ENCODE measurements at places on chromosomes 16 and 17.

DNA sequence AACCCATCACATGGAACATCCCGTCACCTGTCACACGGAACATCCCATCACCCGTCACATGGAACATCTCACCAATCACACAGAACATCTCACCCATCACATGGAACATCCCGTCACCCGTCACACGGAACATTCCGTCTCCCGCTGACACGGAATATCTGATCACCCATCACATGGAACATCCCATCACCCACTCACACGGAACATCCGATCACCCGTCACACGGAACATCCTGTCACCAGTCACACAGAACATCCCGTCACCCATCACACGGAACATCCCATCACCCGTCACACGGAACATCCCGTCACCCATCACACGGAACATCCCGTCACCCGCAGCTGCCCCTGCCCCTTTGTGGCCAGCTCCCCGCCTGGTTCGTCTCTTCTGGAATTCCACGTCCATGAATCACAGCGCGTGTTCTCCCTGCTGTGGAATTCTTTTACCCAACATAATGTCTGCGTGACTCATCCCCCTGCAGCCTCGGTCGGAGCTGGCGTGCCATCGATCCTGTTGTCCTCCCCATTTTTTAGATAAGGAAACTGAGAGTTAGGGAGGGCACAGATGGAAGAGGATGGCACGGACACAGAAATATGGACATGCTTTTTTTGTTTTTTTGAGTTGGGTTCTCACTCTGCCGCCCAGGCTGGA, 5.6 kb downstream of the CPNE7 start:
- DNase-seq: no peak

GRCh38 chr17:63505341-63505740, 17.8 kb upstream of the KCNH6 start:
- DNase-seq: no peak

DNA sequence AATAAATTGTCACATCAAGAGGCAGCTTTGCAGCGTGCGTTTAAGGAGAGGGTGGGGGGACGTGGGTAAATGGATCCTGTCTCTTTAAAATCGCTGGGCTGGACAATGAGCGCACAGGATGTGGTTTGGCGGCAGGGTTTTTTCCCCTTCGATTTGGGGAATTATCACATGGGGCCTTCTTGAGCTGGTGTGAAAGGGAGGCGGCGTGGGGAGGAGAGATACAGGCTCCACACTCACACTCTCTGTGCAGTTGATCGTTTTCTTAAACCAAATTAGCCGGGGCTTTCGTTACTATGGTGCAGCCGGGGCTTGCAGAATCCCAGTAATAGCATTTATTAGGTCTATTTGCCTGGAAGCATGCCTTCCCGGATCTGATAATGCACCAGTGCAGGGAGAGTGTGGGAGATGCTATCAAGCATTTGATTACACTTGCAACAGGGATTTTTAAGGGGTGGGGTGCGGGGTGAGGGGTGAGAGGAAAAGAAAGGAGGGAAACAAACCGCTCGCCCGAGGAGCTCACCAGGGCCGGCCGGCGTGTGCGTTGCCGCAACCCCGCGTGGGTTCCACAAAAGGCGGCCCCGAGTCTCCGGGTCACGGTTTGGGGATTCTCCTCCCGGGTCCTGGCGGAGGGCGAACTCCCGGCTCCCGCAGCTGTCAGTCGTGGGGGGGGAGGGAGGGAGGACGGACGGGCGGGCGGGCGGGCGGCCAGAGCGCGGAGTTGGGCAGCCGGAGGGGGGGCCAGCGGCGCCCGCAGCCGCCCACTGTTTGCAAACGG, 58.8 kb upstream of the GSE1 start:
- peak; percentile 44 for DNase-seq

DNA sequence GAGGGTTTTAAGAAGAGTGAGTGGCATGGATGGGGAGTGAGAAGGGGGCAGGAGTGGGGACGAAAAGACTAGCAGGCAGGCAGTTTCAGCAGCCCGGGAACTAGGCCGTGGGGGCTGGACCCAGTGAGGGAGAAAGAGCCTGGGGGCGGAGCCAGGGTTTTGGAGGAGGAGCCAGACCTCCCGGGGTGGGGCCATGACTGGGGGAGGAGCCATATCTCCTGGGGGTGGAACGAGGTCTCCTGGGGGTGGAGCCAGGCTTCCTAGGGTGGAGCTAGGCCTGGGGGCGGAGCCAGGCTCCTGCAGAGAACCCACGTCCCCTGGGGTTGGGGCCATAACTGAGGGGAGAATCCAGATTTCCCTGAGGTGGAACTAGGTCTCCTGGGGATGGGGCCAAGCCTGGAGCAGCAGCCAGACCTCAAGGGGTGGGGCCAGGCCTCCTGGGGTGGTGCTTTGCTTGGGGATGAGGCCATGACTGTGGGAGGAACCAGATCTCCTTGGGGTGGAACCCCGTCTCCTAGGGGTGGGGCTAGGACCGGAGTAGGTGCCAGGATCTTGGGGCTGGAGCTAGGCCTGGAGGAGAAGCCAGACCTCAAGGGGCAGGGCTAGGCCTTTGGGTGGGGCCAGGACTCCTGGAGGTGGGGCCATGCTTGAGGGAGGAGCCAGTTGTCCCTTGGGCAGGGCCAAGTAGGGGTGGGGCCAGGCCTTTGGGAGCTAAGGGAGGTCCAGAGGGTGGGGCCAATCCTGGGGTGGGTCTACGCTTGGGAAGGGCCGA, 41.7 kb upstream of the JPH3 start:
- DNase-seq: no peak

DNA sequence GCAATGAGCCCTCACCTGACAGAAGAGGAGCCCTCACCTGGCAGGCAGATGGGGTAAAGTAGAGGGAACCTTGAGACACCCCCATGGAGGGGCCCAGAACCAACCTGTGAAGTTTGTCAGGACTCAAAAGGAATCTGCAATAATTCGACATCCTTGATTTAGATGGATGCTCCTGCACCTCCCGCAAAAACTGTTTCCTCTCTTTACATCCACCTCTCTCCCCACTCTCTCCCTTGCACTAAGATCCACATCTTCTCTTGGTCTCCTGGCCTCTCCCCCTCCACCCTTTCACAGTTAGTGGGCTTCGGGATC, 34.9 kb upstream of the RBFOX3 start:
- no peak for DNase-seq

GRCh38 chr17:14205992-14206461, 30.6 kb downstream of the CDRT15 start:
- DNase-seq: no peak

GRCh38 chr16:81455006-81455405, 10.4 kb downstream of the CMIP start:
- DNase-seq: no peak

- no peak for DNase-seq
Measured at GRCh38 chr17:43975898-43976297, 22.2 kb upstream of the PYY start.

GRCh38 chr16:11583166-11583565, 3.6 kb downstream of the LITAF start:
- DNase-seq: no peak

GRCh38 chr17:13503526-13503925, 98.2 kb downstream of the HS3ST3A1 start:
- DNase-seq: no peak

DNA sequence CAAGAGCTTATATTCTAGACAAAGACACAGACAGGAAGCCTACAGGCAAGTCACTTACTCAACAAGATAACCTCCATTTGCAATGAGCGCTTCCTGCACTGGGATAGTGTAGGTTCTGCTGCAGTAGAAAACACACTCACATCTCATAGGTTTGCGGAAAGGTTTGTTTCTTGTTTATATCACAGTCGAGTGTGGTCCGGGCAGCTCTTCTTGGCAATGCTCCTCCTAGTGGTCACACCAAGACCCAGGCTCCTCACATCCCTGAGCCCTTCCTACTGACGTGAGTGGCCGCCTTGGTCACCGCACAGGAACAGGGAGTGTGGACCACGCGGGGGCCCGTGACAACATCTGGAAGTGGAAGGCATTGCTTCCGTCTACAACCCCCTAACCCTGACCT, 48.0 kb upstream of the RBFOX3 start:
- DNase-seq: no peak

DNA sequence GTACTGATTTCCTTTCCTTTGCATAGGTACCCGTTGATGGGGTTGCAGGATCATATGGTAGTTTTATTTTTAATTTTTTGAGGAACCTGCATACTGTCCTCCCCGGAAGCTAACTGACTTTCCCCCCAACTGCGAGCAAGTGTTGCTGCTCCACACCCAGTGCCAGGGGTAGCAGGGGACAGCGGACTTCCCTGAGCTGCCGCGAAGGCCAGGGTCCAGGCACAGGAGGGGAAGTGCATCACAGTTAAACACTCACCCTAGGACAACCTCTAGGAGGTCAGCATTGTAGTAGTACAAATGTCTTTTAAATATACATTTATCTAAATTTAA, 201.7 kb downstream of the NPIPB11 start:
- no peak for DNase-seq

DNA sequence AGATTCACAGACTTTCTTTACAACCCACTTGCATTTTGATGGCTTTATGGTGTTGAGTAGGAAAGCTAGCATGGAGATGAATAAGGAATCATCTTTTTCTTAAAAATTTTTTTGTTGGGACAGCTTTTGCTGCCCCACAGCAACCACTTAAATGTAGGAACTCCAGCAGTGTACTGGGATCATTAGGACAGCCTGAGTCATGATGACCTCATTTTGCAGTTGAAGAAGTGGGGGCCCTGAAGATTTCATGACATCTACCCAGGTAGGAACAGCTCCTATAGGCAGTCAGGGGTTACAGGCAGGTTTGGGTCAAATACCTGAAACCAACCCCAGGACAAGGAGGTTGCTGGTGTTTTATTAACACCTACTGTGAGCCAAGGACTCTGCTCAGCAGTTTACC, 2.1 kb downstream of the METTL22 start:
- no peak for DNase-seq

Measured in NCI-H1930 (cell line).